ENCODE measurements at places on chromosomes 11 and 22. TPM values are rescaled to one million over a fixed set of nuclear protein-coding genes. Genes with fewer than 3 reads are reported as not detected.

- DNase-seq, result peak; percentile 76
These were observed 13.8 kb downstream of the UQCR10 start for GRCh38 chr22:29780748-29781676.

Gene PC
- total RNA-seq, result 33.2 TPM

DNA sequence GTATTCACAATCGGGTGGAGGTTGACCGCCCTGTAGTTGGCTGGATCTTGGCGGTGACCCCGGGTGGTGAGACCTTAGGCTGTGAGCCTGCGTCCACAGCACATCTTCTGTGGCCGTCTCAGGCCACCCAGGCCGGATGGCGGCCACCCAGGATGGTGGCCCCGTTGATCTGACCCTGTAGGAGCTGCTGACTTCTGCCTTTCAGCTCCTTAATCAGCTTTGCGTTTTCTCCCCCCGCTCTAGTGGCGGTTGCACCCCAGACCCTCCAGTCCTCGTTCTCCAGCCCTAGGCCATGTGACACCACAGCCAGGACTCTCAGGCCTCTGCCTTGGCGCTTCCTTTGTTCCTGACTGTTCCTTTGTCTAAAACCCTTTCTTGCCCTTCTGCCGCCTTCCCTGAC lies 244.0 kb downstream of the TBC1D22A start:
- DNase-seq, result no peak

DNA sequence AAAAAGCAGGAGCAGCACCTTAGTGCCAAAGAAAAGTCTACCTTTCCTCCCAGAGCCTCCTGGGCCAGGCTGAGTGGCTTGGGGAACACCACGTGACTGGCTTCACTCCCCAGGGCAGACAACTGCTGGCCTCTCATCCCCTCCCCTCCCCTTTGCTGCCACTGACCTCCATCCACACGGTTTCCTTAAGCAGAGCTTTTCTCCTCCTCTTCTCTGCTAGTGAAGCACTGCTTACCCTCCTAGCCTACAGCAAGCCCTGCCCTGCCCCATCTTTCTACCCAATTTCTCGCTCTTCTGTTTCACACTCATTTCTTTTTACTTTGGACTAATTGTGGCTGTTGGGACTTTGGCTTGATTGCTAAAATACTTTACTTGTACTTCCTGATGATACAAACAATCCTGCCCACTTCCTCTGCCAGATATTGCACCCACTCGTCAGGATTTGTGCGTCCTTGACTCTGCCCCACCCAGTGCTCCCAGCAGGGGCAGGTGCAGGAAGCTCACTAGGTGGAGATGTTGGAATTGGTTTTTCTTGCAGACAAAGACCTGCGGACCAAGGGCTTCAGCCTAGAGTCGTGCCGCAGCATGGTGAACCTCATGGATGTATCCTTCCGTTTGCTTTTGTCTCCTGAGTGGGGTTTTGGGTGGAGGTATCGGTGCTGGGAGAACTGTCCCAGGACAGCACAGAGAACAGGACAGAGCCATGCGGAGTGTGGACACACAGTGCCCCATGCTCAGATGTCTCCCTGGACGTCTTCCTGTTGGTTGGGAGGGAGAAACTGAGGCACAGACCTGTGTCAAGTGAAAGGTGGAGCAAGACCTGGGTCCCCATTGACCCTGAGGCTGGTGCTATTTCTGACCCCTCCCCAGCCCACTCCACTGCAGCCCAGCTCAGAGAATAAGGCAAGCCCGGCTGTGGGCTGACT lies 27.3 kb downstream of the CAPN1 start:
- DNase-seq, result no peak

- peak; percentile 19 for DNase-seq
These were observed 16.3 kb upstream of the C11orf87 start for GRCh38 chr11:109405671-109406070.

- no peak for DNase-seq
These were observed 54.1 kb downstream of the MAML2 start for GRCh38 chr11:96288915-96289314.

DNA sequence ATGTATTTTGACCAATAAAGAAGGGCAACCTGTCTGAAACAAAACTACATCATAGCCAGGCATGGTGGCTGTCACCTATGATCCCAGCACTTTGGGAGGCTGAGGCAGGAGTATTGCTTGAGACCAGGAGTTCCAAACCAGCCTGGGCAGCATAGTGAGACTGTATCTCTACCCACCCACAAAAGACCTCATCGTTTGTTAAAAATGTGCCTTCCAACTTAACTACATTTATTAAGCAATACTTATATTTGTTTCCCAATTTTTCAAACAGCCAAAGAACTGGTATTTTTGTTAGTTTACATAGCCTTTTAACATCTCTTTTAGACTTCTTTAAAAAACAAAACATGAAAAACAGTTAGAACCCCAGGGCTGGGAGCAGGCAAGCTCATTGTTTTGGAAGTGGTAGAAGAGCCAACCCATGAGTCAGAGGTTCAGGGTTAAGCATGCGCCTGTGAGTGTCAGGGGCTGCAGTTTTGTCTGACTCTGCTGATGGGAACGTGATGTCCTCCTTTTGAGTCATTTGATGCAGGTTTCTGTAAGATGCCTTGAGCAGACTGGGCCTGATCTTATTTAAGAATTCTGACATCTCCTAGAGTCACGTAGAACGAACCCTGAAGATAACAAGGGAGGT lies 53.9 kb upstream of the CRTAM start:
- peak; percentile 92 for DNase-seq

Gene TRIM49
- under 0.01 TPM for total RNA-seq

Gene CATSPERZ
- total RNA-seq, result 0.56 TPM

Gene CHST1
- 7.1 TPM for total RNA-seq

Gene TSPO
- 360 TPM for total RNA-seq

DNA sequence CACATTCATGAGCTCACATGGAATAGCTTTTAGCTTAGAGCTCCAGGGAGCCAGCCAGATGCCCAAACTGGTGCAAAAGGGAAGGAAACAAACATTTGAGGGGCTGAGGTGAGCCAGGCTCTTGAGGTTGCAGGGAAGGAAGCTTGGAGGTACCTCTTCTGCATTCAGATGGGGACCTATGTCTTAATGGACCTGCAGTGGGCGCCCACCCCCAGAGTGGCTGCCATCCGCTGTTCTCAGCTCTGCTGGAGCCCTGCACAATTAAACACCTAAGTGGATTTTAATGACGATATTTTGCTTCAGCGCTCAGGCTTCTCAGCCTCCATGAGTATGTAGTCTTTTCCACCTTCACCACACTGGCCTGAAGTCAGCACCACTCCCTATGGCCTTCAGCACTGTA lies 100.8 kb downstream of the LDLRAD3 start:
- DNase-seq, result no peak

GRCh38 chr11:112554586-112554985 lies 293.9 kb upstream of the PLET1 start:
- DNase-seq, result no peak

DNA sequence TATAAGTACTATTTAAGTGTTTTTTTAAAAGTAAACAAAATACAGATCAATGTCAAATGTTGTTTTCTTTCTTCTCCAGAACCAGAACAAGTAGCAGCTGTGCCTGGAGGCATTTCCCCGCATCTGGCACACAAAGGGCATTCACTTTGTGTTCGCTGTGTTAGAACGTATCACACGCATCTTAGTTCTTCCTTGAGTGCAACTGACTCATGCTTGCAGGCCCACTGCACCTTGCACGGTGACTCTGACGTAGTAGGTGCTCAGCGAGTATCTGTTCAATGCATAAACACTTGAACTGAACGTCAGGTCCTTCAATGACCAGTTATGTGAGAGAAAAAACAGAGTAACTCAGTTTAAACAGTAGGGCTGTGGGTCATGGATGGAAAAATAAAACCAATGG lies 3.5 kb downstream of the IFT27 start:
- DNase-seq, result no peak

All from mammary epithelial cell (primary cell).